HFFc6 (cell line): ENCODE measurements at places on chromosomes 16 and 17. TPM values are rescaled to one million over a fixed set of nuclear protein-coding genes. Genes with fewer than 3 reads are reported as not detected.

Gene TSNAXIP1
- total RNA-seq = 0.75 to 1.0 TPM (median 0.79 TPM) in 3 replicates

Gene ATAD5
- 2.7 and 3.6 TPM in 2 replicates for total RNA-seq

Gene ZNF207
- 139 to 173 TPM (median 156 TPM) in 3 replicates for total RNA-seq

- DNase-seq = no peak
Observed at GRCh38 chr17:66400698-66401097, 98.3 kb downstream of the PRKCA start.

DNA sequence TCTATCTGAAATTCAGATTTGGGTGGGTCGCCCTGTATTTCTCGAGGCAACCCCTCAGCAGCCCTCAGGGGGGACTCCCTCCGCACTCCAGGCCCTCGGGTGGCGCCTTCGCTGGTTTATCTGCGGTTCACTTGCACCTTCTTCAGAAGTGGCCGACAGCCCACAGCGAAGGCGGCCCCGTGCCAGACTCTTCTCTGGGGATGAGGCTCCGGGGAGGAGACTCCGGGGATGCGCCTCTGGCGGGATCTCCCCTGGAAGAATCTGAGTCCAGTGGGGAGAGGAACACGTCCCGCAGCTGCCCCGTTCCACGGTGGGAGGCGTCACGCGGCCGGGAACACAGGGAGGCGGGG, 63.9 kb upstream of the DNAJA2 start:
- no peak for DNase-seq

GRCh38 chr17:67441052-67441895, 64.2 kb downstream of the PITPNC1 start:
- DNase-seq = peak; percentile 88
